ENCODE measurements at places on chromosomes 3 and 15.

- DNase-seq: no peak
Observed at GRCh38 chr3:36362216-36362615, 18.1 kb upstream of the STAC start.

DNA sequence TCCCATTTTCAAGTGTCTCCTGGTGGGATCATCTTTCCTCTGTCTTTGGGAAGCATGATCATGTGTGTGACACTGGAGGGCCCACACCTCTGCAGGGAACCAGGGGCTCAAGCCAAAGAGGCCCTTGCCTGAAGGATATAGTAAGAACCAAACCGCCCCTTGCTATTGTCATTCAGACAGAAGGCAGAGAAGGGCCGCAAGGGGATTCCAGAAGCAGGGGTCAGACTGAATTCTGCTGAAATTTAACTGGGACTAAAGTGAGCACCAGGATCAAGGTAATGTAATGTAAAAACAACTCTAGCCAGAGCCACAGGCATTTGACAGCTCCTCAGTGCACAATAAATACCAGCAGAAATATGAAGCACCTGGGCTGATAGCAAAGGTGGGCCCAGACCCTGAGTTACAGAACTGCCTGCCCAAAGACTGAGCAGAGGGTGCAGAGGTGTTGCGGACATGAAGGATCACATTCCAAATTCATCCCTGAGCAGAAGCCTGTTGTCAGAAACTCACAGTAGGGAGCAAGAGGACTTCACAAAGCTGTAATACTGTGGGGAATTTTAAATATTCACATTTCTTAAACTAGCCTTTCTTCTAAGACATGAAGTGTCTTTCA lies 46.0 kb upstream of the RASGRF1 start:
- no peak for DNase-seq

- no peak for DNase-seq
Observed at GRCh38 chr3:28399206-28399605, 50.6 kb upstream of the AZI2 start.

GRCh38 chr3:37916685-37917084 lies 55.0 kb downstream of the CTDSPL start:
- DNase-seq: no peak

DNA sequence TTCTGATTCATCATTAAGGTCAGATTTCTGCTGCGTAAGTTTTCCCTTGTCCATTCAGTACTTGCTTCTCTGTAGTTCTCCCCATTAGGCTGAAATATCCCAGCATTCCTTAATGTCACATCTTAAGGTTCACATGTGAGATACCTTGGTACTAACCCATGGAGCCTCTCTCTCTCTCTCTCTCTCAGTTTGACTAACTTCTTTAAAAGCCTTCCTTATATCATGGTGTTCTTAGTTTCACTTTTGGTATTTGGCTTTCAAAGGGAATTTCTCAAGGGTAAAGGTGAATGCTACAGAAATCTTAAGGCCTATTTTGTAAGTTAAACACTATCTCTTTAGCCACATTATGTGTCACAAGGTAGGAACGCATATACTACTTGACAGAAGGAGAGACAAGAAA lies 427.3 kb upstream of the ZNF717 start:
- no peak for DNase-seq
